ENCODE measurements at places on chromosomes 4 and X.

DNA sequence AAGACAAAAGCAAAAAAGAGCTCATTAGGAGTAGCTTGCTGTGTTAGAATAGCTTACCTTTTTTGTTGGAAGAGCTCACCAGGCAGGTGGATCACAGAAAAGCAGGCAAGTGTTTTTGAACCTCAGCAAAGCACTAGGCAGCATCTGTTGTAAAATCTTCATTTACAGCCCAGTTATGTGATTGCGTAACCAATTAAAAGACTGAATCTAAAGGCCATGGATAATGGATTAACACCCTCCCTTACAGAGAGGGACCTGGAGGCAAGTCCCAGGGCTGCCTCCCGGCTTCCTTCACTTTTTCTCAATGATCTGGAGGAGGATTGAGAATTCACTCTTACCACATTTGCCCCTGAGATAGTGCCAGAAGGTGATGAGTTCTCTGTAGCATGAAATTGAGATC lies 51.1 kb downstream of the MAMLD1 start:
- no peak for DNase-seq

DNA sequence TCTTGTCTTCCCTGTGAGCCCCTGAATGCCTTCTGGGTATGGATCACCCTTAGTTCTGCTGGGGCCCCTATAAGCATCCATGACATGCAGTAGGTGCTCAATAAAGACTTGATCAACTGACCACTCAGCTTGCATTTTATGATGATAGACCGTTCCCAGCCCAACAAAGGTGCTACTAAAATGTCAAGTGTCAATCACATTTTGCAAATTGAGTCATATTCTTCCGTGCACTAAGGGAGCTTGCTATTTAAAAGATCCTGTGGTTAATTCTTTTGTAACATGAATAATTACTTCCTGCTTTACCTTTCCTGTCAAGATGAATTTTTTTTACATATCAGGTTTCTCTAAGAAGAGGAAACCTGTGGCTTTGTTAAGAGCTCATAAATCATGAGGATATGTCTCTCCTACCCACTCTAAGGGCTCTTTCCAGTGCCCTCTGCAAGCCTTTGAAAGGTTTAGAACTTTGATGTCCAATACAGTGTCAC lies 47.6 kb downstream of the SH3KBP1 start:
- no peak for DNase-seq

- DNase-seq, result no peak
Observed at GRCh38 chr4:92519727-92520126, 216.0 kb downstream of the GRID2 start.

DNA sequence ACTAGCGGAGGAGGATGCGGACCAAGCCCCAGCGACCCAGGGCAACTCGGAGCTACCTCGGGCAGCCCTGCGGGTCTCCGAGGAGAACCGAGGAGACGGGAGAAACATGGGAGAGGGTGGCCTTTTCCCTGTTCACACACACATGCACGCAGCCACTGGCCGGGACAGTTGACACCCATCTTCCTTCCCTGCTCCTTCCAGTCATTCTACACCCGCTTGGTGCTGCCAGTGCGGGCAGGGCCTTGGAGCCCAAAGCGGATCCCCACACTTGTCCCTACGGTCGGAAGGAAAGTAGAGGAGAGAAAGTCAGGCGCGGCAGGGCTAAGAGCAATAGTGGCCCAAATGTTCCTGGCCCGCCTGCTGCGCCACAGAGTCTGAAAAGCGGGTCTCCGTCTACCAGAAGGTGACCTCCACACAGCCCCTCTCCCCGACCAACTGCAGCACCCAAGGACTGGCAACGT lies 1.1 kb upstream of the PPP3CA start:
- DNase-seq, result no peak

DNA sequence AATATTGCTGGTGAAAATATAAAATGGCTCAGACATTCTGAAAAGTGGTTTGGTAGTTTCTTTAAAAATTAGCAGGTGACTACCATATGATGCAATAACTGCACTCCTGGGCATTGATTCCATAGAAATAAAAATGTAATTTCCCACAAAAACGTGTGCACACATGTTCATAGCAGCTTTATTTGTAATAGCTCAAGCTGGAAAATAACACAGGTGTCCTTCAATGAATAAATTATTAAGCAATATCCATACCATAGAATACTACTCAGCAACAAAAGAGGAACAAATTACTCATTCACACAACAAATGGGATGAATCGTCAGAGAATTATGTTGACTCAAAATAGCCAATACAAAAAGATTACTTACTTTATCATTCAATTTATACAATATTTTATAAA lies 893.7 kb upstream of the SLIT2 start:
- DNase-seq, result no peak

DNA sequence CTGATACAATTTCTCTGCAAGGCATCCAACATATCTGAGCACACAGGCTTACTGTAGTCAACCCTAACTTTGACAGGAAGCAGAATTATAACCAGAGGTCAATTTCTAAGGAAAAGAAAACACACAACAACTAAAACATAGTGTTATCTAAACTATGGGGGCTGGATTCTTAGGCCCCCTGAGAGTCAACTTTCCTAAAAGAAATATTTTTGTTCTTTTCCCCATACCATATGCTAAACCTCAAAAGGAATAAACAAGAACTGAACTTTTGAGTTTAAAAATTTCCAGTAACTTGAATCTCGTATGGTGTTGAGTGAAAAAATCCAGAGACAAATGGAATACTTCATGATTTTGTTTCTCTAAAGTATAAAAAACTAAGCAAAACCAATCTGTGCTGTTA lies 42.9 kb downstream of the ATXN3L start:
- no peak for DNase-seq

GRCh38 chr4:7359400-7360062 lies 75.2 kb downstream of the PSAPL1 start:
- DNase-seq, result no peak

DNA sequence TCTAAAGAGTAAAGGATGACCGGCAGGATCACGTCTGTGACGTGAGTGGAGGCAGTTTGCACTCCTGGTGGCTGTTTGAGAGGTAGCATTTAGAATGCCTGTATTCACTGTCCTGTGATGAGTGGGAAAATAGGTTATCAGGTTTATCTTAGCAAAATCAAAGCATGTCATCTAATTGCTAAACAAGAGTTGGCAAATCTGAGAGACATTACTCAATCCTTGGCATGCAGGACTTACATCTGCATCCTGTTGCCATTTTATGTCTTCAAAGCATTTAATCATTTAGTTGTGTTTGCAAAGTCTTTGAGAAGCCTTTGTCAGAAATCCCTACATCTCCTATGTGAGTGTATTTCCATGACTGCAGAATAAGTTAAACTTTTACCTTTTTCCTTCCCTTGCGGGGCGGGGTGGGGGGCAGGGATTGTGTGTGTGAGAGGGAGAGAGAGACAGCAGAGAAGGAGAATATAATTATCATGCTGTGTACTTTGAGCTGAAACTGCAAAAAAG lies 41.4 kb upstream of the MSANTD1 start:
- DNase-seq, result no peak

GRCh38 chr4:165207431-165208220 lies at the start of gene KLHL2:
KLHL2 (plus strand) TSS chr4:165207561; CDS start chr4:165207877, 316 bp downstream.
- peak; percentile 35 for DNase-seq

- DNase-seq, result no peak
Observed at GRCh38 chrX:135651647-135652295, 61.7 kb upstream of the CT45A1 start.

DNA sequence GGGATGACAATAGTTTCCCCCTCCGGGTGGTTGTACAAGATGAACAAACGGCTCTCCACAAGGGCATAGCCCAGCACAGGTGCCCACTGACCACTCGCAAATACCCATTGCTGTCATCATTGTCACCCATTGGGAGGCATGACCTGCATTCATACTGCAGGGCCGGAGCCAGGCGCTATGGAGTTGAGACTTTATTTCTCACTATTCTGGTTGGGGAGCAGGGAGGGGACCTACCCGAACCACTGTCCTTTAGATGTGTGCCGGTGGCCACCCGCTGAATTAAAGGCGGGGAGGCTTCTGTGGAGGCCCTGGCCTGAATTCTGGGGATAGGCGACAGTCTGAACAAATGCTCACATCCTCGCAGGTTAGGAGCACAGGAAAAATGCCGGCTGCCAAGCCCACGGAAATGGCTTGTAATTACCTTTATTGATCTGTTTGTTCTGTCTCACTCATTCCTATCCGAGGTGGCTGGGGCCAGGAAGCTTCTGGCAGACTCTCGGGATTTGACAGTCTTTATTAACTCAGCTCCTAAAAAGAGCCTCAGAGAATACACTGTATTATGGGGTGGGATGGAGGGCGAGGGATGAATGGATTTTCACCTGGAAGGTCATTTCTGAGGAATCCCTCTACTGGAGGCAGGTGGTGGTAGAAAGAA lies 125.1 kb upstream of the PSAPL1 start:
- no peak for DNase-seq

- no peak for DNase-seq
Observed at GRCh38 chr4:145830699-145831098, 107.9 kb downstream of the ZNF827 start.

DNA sequence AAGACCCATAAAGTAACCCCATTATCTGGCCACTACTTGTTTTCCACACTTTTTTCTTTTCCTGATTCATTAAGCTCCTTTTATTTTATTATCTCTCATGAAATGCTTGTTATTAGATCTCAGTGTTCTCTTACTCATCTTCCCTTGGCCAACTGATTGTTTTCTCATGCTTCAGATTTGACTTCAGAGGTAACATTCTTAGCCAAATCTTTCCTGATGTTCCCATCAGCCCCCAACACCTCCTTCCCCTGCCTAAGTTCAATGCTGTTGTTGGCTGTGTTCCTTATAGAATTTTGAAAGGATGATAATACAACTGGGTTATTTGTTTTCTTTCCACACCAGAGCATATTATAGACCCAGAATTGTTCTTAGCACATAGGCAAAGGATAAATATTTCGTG lies 75.6 kb downstream of the BMPR1B start:
- no peak for DNase-seq

DNA sequence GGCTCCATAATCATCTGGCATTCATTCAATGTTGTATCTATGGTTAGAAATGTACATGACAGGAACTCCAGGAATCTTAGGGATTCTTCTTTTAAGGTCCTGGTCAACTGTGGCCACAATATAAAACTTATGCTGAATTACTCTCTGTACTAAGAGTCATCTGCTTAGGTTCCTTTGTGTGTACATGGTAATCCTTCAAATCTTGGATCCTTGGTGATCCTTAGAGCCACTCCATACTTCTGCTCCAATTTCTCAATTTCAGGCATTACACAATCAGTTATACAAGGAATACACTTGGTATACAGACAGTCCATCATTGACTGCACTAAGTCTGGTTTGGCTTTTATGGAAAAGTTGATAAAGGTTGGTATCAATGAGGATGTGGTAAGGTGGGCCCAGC lies 5.8 kb downstream of the SRD5A3 start:
- no peak for DNase-seq

DNA sequence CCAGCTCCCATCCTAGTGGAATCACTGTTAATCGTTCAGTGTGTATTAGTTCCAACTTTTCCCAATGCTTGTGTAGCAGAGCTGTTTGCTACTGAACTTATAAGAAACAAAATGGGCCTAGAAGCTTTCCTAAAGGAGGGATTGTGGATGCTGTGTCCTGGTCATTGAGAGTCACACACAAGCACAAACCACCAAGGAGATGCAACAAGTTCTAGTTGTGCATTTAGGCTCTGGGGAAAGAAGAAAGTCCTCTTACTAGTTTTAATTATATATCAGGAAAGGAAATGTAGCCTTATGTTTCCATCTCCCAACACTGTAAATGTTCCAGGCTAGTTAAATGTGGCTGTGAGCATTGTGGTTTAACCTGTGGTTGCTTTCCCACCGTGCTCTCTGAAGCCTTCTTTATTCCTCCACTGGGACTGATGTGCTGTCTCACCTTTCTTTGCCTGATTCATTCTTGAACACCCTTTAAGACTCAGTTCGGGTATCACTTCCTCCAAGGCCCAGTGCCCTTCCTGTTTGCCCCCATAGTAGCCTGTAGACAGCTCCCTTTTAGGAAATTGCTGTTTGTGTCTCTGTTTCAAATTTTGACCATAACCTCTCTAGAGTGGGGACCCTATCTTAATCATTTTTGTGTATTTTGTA lies 34.3 kb downstream of the ATP10D start:
- DNase-seq, result no peak

- no peak for DNase-seq
Observed at GRCh38 chrX:80237072-80237471, 183.2 kb upstream of the TENT5D start.

DNA sequence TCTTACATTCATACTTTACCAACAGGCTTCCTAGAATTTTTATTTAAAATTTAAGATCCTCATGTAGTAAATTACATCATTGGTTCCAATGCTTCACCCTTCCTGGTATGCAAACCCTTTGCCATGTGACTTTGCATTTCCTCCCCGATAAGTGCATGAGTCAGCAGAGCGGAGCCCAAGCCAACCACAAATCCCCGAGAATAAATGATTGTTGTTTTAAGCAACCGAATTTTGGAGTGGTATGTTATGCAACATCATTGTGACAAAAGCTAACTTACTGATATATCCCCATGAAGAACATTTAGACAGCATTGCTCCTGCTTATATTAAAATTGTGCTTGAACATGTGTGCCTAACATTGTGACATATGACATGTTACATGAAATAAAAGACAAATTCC lies 199.4 kb upstream of the DDX53 start:
- no peak for DNase-seq

GRCh38 chr4:108227923-108228322 lies 59.2 kb upstream of the LEF1 start:
- no peak for DNase-seq

GRCh38 chr4:118154649-118155048 lies 120.4 kb downstream of the NDST3 start:
- no peak for DNase-seq

DNA sequence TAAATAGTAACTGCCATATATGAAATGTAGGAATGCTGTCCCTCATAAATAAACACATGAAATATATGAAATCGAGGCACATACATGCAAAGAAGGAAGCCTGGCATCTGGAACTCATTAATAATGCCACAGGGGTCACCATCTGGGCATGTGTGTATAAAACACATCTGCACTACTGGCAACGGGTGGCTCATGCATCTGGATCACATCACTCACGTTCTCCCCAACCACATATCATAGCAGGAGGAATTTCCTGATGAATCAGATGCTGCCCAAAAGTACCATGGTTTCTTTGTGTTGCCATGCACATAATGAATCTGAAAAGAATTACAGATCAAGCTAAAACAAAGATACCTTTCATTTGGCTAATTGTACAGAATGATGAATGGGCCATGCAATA lies 28.6 kb downstream of the RNF175 start:
- no peak for DNase-seq

DNA sequence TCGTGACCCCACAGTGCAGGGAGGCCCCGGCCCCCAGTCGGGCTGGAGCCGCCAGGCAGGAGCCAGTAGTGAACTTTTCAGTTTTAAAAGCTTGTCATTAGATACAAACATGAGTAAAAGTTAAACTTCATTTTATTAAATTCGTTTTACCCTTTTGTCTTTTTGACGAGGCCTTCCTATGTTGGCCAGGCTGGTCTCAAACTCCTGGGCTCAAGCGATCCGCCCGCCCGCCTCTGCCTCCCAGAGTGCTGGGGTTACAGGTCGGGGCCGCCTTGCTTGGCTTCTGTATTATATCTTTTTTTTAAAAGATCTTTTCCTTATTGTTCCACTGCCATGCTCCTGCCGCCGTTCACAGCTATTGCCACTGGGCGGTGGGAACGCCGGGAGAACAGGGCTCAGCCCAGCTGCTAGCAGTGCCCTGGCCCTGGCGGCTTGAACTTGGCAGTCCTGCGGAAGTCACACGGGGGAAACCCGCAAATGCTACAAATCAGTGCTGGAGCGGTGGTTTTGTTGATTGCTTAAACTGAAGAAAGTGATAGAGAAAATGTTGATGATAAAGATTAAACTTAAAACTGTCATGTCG lies 968 bp upstream of the NELFA start:
- no peak for DNase-seq

Measured in activated CD4-positive, CD25-positive, alpha-beta regulatory T cell treated with anti-CD3 and anti-CD28 coated beads, Interleukin-2, amount 50 U/mL, for 16 hours (primary cell).